ENCODE measurements at places on chromosomes 4 and X.

GRCh38 chr4:88991746-88992145, 65.2 kb downstream of the FAM13A start:
- DNase-seq: no peak

DNA sequence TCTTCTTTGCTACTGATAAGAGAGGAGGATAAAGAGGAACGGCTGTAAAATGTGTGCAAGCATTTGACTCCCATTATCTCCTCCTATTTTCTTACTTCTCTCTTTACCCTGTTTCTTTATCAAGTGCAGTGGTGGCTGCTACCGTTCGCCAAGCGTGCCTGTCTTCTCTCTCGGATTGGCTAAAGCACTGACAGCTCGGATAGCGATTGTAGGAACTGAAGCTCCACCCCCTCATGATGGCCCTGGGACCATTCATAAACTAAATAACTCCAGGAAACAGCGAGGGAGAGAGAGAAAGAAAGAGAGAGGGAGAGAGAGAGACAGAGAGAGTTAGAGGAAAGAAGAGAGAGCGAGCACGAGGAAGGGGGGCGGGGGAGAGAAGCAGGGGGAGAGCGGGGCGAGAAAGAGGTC, 305 bp upstream of the MAB21L2 start:
- no peak for DNase-seq

- no peak for DNase-seq
Observed at GRCh38 chr4:129362691-129363274, 266.8 kb downstream of the C4orf33 start.

- DNase-seq: no peak
Observed at GRCh38 chr4:102319594-102319993, 25.7 kb downstream of the SLC39A8 start.

DNA sequence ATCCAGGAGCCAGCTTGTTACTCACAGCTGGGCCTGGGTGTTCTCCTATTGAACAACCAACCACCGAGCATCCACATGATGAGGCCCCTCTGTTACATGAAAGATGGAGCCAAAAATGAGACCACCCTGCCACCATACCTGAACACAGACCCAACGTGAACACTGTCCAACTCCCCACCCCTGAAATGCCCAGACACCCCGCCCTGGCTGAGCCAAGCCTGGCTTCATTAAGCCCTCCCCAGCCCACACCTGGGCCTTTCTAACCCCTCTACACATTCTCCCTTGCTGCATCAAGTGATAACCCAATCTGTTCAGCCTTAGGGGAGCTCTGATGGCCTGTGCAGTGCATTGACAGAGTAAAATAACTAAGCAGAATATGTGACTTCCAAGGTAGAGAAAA, 80.7 kb downstream of the EVC start:
- DNase-seq: no peak

DNA sequence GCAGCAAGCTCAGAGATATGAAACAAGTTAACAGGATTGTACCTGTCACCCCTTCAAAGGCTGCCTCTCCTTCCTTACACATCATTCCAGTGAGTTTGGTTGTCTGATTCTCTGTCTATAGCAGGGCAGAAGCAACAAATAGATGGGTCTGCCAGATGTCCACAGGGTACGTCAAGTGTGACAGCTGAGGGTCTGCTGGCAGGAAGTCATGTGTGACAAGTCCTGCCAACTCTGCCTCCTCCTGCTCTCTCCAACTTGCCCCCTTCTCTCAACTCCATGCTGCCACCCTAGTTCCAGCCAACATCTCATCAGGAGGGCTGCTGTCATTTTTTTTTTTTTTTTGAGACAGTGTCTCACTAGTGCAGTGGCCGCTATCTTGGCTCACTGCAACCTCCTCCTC, 109.2 kb downstream of the NSUN7 start:
- no peak for DNase-seq

- DNase-seq: no peak
Observed at GRCh38 chrX:41473936-41474725, 27.0 kb downstream of the NYX start.

DNA sequence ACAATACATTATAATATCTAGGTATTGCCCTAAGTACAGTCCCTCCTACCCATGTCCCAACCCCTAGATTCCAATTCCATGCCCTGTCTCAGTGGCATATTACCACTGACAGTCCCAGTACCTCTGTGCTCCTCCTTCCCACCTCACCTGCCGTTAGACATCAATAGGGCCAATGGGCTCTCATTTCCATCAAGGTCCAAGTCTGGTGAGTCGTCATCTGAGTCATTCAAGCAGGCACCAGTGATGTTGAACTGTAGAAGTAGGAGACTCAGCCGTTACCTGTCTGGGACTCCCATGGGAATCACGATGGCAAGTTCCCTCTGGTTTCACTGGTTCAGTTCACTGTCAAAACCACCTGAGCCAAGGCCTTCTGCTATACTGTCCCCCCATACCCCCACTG, 51.7 kb downstream of the PHF8 start:
- no peak for DNase-seq

DNA sequence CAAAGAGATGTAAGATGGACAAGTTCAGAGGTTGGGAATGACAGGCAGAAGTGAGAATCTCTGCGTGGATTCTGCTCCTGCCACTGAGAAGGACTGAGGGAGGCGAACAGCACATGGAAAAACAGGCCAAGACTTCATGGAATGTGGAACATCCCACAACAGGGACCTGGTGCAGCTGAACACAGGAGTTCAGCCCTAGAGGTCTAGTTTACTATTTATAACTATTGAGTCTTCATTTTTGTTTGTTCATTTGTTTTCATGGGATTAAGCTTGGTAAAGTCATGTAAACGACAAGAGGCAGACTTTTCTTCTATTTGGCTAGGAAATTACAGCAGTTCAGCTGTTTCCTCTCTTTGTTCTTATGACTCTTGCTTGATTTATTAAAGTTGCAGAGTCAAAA, 234.5 kb downstream of the MAML3 start:
- no peak for DNase-seq

- DNase-seq: no peak
Observed at GRCh38 chr4:83606898-83607297, 71.0 kb downstream of the GPAT3 start.

- no peak for DNase-seq
Observed at GRCh38 chr4:181676546-181676945, 566.7 kb upstream of the TENM3 start.

- DNase-seq: no peak
Observed at GRCh38 chrX:121479406-121479805, 432.0 kb downstream of the GLUD2 start.

DNA sequence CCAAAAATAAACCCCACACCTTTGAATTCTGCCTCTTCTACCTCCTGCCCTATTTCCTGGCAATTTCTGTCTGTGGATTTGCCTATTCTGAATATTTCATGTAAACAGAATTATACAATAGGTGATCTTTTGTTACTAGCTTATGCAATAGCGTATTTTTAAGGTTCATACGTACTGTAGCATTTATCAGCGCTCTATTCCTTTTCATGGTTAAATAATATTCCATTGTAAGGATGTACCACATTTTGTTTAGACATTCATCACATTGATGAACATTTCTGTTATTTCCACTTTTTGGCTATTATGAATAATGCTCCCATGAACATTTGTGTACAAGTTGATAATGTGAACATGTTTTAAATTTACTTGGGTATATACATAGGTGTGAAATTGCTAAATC, 780.4 kb upstream of the MAGEB2 start:
- DNase-seq: no peak
